ENCODE measurements at places on chromosomes 1 and 21.

DNA sequence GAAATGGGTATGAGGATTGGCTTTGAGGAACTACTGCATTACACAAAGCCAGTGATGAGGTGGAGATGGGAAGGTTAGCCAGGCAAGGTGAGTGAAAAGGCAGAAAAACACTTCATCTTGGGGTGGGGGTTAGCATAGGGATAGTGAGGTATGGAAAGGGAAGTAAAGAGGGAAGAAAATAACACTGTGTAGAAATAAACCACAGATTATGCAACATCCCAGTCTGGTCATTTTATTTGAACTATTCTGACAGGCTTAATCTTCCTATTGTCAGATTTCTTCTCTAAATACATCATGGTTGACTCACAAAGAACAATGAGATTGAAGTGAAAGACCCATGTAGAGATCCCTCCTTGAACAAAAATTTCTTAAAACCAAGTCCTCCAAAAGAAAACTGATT lies 640.2 kb downstream of the PTPRC start:
- no peak for DNase-seq

DNA sequence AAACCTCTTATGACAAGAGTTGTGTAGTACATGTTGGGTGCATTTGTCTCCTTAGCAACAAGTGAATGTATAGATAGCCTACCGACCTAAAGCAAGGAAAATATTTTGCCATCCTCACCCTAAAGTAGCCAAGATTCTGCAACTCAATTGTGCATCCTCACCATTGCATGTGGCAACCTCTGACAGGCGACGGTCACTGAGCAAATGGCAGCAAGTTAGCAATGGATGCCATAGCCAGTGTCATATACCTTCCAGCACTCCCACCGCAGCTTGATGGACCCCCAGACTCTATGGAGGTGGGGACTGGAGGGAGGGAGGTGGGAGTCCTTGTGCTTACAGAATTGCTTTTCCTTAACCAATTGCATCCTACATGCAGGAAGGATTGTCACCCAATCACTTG lies 17.0 kb downstream of the PROX1 start:
- DNase-seq, result no peak

DNA sequence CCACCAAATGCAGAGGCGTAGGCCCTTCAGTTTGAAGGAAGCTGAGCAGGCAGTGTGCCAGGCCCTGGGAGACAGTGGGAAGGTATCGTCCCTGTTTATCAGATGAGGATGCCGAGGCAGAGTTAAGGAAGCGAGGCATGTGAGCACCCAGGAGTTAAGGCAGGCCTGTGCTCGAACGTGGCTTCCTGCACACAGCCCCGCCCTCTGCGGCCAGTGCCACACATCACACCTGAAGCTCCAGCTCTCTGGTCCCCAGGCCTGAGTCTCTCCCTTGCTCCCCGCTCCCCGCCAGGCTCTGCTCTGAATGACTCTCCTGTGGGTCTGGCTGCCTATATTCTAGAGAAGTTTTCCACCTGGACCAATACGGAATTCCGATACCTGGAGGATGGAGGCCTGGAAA lies 32.1 kb downstream of the EPHX1 start:
- no peak for DNase-seq

DNA sequence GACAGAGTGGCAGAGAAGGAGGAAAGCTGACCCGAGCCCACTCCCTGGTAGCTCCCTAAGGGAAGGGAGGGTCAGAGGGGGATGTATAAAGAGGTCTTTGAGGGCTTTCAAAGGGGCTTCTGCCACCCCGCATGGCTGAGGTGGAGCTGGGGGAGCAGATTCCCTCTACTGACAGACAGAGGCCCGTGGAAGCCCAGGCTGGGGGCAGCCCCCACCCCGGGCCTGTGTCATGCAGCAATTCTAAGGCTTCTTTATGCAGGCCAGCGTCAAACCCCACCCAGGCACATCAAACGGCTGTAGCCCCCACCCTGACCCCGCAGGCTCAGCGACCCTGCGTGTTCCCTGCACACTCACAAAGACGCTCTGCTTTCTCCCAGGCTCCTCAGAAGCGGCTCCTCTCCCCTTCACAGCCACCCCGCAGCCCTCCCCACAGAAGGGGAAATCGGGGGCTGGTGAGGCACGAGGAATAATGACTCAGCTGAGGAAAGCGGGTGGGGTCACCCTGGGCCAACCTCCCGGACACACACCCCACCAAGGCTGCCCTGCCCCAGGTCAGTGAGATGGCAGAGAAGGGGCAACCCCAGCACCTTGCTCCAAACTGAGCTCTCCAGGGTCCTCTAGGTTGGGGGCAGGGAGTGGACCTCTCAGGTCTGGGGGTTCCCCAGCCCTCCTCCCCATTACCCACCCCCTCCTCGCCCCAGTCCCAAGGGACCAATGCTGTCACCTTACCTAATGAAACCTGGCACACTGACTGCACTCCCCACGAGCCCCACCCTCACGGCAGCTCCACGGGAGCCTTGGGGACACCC lies 10.8 kb downstream of the SLC45A3 start:
- DNase-seq, result no peak

DNA sequence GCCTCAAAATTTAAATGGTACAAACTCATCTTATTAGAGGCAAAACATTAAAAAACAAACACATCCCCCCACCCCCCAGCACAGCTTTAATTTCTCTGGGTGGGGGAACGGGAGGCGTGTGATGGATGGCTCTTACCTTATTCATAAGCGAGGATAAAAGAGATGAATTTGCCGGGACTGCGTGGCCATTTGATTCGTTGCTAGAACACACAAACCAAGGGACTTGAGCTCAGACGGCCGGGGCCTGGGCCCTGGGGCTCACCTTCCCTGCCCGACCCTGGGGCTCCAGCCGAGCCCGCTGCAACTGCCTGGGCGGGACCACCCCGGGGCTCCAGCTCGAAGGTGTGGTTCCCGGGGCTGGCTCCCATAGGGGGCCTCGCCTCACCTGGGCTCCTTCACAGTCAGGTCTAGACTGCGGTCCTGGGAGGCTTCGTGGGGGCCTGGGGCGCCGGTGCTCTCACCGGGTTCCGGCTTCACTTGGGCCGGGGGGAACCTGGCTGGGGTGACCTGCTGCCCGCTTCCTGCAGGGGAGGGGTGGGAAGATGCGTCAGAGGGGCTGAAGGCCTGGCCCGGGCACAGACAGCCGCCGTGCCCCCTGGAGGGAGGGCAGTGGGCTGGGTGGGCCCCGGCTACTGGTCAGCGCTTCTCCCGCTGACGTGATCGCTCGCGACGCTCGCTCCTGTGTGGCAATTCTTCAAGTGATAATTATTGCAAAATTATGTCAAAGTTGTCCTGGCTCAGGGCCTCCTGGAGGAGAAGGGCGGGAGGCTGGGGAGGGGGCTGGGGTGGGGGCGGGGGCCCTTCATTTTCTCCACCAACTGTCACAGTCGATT lies 145.7 kb downstream of the CASZ1 start:
- DNase-seq, result no peak

GRCh38 chr21:36936361-36937135 lies 29.9 kb downstream of the HLCS start:
- DNase-seq, result no peak

DNA sequence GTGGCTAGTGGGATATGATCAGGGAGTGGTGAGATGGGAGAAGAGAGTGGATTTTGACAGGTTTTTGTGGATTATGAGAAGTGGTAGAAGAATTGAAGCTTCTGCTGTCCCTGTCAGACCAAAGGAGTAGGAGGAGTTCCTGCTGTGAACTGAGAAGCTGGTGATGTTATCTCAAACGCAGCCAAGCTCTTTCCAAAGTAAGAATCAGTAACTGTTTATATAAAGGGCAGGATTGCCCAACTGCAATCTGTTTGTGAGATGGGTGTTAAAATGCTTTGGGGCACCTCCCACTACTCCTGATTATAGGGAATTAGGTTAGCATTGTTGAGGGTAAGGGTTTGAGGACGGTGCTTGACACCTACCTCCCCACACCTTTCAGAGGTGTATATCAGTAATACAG lies 60.5 kb upstream of the USP25 start:
- no peak for DNase-seq

GRCh38 chr21:32073190-32073589 lies 200.4 kb downstream of the HUNK start:
- DNase-seq, result no peak

DNA sequence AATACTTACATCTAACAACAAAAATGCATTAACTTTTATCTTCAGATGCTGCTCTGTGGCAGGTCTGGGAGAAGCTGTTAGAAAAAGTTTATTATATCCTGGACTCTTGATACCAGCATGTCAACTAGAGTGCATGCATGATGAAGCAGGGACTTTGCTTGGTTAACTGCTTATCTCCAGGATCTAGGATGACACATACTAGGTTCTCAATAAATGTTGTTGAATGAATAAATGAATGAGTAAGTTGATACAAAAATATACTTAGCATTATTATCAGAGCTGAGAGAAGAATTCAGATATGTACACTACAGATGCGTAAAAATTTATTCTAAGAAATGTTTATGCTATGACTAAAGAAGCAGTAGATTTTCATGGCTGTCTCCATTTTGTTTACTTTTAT lies 304.3 kb downstream of the LTN1 start:
- DNase-seq, result no peak

DNA sequence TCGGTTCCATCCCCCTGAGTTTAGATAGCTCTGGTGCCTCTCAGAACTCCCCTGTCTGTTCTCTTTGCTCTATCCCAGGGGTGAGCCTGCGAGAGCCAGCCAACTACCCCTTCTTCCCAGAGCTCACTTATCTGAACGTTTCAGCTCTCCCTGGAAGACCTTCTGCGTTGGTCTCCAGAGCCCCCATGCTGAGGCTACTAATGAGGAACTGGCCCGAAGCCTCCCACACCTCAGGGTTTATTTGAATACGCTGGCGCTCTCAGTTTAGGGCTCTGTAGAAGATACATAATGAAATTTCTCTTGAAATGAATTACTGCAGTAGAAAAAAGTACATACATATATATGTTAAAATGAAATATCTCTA lies 43.5 kb downstream of the TCEANC2 start:
- no peak for DNase-seq

DNA sequence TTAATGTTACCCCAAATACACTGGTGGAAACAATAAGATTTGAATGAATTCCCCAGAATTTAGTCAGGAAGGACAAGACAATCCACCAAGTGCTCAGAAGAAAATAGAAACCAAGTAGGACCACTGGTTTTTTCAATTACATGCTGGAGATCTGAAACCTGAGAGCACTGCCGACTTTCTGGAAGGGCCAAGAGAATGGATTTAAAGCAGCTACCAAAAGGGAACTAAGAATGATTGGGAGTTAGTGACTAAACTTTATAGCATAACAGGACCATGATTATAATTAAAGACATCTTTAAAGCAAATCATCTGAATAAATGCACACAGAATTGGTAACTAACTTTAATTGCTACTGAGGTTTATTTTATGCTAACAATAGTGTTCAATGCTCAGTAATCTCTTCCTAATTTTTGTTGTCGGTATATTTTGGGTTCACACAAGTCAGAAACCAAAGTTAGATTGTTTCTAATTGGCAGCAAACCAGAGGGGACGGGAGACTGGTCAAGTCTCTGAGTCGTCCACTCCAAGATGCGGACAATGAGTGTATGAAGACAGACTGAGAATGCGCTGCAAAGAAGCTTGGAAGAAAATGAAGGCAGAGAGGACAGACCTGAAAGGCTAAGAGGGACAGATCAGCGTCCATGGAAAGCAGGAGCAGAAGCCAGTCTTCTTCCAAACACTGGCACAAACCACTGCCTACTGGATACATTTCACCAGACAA lies 2.3 kb upstream of the RGS13 start:
- no peak for DNase-seq

DNA sequence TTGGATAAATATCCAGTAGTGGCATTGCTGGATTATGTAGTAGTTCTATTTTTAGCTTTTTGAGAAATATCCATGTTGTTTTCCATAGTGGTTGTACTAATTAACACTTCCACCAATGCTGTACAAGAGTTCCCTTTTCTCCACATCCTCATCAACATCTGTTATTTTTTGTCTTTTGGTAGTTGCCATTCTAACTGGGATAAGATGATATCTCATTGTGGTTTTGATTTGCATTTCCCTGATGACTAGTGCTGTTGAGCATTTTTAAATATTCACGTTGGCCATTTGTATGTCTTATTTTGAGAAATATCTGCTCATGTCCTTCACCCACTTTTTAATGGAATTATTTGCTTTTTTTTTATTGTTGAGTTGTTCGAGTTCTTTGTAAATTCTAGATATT lies 183.9 kb downstream of the PTPRU start:
- no peak for DNase-seq

DNA sequence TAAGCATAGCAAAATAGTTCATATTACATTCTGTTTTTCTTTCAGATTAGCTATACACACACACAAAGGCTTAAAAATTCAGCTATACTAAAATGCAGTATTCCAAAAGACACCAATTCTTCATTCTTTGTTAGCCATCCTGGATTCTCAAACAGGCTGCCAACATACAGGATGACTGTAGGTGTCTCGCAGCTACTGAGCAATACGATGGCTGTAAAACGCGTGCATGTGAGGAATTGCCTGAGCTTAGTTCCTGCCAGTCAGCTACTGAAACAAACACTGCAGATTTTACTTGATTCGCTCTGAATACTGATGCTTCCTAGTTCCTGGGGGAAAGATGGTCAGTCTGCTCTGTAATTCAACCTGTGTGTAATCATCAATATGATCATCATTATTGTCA lies 24.7 kb upstream of the HMGN1 start:
- DNase-seq, result no peak

DNA sequence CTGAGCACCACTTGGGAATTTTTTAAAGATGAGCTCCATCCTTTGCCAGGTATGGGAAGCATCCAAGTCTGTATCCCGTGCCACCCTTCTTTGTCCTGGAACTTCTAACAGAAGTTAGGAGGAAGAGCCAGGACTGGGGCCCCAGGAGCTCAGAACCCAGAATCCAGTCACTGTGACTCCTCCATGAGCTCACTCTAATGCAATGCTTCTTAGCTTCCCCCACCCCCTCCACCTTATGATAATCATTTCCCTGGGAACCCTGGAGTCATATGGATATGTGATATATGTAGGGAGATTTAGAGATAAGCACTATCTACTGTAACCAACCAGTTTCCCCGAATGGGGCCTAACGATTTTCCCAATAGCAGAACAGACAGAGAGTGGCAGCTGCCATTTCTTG lies 758 bp upstream of the SPRR5 start:
- no peak for DNase-seq

DNA sequence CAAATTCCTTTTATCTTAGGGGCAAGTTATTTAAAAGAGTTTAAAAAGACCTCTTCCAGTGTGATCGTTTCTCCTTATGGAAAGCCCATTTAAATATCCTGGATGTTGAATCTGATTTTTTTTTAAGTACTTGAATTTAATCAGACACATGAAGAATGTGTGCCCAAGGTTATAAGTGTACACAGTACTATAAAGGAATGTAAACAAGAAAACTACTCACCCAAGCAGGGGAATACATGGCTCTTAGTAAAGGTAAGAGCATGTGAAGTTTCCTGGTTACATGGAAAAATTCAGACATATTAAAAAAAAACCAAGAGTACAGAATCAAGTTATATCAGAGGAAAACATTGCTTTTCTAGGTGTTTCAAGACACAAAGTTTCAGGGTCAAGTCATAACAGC lies 546.9 kb downstream of the MATN1 start:
- no peak for DNase-seq

GRCh38 chr1:179788259-179788658 lies 45.2 kb downstream of the FAM163A start:
- DNase-seq, result no peak

Measured in T-helper 17 cell (primary cell).